Brain microvascular endothelial cell (primary cell): ENCODE measurements at places on chromosomes 1 and 21.

GRCh38 chr1:22133247-22133930 is 9.5 kb downstream of the WNT4 start:
- no peak for DNase-seq

- DNase-seq: no peak
Observed at GRCh38 chr1:58573138-58573537, 3.9 kb downstream of the TACSTD2 start.

DNA sequence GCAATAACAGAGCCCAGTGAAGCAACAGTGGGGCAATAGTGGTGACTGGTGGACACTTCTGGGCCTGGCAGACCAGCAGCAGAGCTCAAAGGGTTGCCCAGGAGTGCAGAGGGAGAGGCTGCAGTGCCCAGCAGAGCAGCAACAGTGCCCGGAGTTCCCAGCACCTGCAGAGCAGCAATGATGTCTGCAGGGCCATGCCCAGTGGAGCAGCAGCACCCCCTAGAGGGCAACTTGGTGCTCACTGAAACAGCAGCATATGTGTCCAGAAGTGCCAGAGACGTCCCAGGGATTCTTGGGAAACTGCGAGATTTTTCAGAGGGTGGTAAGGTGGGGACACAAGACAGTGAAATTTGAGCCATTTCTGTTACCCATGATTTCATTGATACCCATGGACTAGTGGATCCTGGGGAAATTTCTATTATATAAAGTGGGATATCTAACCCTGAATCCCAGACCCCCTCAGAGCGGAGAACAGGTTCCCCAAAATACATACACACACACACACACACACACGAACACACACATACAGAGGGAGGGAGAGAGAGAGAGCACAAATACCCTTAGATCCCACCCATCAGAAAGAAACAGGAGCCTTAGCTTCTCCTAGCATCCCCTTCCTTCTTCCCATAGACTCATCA is 156.9 kb upstream of the GJB5 start:
- peak; percentile 44 for DNase-seq

DNA sequence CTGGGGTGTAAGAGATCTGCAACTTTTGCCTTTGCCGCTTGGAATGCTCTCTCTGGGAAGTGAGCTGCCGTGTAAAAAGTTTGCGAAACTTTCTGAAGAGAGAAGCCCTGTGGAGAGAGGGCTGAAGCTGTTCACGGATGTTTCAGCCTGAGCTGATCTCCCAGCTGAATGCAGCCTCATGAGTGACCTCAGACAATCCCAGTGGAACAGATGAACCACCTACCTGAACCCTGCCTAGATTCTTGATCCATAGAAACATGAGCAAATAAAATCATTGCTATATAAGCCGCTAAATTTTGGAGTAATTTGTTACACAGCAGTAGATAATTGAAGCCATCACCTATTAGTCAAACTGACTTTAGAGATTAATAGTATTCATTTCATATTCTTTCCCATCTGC is 4.4 kb upstream of the ALG6 start:
- no peak for DNase-seq

GRCh38 chr1:220991506-220991905 is 112.3 kb downstream of the HLX start:
- no peak for DNase-seq

GRCh38 chr1:34688006-34688741 is 66.7 kb upstream of the GJB5 start:
- no peak for DNase-seq

- DNase-seq: no peak
Observed at GRCh38 chr1:94560333-94560732, 18.8 kb upstream of the F3 start.

GRCh38 chr1:12197483-12197880 is 30.7 kb downstream of the TNFRSF1B start:
- DNase-seq: no peak

DNA sequence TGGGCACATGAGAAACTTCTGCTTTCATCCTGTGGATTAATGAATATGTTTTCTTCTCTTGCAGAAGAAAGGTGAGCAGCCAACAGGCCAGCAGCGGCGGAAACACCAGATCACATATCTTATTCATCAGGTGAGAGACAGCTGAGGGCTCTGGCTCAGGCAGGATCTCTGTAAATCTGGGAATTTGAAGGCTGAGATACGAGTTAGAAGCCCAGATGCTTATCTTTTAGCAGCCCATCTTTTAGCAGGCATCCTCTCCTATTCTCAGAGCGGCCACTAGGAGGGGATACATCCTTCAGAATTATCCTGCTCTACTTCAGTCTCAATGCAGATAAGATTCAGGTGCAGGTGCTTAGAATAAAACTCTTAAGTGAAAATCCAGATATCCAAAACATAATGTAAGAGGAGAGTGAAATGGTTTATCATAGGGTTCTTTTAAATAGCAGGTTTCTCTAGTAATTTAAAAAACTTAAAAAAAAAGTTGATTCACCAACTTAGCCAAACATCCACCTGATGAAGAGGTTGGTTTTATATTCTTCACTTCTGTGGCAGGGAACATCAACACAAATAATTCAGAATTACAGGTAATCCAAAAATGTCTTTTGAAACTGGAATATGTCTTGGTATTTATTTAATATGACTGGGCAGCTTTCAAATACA is 19.3 kb downstream of the SH2D2A start:
- peak; percentile 47 for DNase-seq

DNA sequence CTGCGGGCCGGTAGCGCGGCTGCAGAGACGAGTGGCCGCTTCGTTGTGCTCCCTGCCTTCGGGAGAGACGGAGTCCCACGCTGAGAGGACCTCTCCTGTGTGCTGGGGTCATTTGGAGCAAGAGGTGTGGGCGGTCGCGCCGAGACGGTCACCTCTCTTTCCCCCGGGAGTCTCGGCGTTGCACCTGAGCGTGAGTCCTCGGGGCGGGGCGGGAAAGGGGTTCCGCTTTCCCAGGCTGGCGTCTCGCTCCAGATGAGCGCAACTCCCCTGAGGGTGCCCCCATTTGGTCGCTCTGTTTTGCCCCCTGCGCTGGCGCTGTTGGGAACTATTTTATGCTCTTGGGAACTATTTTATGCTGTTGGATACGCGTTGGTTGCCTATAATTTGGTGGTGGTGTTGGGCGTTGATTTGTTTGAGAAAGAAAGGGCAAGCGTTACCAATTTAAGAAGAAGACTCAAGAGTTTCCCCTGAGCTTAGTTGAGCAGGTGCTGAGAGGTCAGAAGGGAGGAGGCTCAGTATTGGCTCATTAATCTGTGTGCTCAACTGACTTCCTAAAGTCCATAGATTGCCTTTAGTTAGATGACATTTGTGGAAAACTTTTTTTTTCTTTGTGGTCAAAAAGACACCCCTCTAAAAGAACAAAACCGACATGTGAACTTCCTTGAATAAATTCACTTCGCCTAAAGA is 683 bp downstream of the LRRC8B start:
- DNase-seq: no peak

- no peak for DNase-seq
Observed at GRCh38 chr1:29593601-29594382, 357.5 kb downstream of the PTPRU start.

DNA sequence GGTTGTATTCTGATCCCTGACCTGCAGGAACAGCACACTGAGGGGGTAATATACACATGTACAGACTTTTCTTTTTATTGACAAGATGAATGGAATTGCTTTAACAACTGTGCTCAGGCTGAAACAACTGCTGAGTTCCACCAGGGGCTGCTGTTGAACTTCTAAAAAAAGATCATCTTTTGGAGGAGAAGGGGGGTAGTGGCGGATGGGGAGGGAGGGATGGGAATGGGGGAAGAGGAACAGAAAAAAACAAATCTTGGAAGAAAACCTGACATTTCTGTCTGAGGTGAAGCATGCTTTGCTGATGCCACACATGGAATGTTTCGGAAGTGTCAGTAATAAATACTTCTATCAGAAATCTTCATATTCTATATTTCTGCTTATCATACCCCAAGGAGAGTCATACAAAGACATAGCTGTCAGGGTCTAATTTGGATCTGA is 75.0 kb downstream of the RWDD3 start:
- peak; percentile 14 for DNase-seq

DNA sequence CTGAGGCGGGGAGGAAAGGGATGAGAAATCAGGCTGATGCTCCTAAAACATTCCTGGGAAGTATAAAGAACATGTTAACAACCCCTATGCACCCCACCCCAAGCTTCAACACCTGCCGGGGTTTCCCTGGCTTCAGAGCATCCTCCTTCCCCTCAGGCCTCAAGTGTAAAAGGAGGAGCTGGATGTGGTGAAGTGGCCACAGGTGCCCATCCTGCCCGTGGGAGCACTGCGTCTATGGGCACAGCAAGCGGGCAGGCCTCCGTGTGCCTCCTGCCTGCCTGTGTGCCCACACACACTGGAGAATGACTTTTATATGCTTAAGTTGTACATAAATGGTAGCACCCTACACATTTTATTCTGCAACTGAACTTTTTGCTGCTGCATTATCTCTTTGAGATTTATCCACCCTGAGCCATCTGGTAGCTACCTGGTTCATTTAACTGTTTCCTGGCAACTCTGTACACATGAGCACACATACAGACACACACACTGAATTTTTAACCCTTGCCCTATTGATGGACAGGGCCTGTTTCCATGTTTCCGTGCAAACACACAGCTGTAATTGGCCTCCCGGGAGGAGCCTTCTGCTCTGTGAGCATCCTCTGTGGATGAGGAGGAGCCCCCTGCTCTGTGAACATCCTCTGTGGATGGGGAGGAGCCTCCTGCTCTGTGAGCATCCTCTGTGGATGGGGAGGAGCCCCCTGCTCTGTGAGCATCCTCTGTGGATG is 13.4 kb upstream of the FTCD start:
- no peak for DNase-seq

DNA sequence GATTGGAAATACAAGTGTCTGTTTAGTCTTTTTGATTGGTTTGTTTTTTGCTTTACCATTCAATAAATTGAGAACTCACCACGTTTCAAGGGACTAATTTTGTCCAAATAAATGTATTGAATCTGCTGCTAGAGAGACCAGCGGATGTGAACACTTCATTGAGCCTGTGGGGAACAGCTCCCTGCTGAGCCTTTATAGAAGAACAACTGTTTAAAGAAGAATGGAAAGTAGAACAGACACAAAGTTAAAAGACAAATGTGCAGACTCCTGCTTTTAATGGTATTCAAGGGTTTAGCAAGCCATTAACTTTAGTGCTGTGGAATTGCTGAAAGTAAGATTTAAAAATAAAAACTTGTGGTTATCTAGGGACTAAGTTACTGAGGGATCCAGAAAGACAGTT is 817.7 kb upstream of the B3GALT2 start:
- no peak for DNase-seq

DNA sequence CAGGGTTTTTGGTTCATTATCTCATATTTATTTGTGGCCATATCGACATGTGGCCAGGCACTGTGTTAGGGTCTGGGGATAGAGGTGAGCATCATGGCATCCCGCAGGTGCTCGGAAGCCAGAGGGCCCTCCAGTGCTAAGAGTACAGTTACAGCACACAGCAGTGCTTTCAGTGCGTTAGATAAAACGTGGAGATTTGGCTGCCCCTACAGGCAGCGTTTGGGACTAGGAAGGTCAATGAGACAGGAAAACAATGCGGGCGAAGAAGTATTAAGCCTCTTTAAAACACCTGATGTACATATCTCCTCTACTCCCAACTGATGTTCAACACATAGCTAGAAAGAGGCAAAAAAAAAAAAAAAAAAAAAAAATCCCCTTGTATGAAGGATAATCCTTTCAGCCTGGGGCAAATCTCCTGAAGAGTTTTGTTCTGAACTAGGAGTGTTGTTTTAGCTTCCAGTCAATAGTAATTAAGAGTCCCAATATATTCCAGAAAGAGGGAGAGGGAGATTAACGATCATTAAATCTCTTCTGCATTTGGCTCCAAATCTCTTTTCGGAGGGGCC is 80.1 kb downstream of the CAPZB start:
- DNase-seq: no peak

GRCh38 chr1:29531596-29531995 is 295.3 kb downstream of the PTPRU start:
- DNase-seq: no peak

DNA sequence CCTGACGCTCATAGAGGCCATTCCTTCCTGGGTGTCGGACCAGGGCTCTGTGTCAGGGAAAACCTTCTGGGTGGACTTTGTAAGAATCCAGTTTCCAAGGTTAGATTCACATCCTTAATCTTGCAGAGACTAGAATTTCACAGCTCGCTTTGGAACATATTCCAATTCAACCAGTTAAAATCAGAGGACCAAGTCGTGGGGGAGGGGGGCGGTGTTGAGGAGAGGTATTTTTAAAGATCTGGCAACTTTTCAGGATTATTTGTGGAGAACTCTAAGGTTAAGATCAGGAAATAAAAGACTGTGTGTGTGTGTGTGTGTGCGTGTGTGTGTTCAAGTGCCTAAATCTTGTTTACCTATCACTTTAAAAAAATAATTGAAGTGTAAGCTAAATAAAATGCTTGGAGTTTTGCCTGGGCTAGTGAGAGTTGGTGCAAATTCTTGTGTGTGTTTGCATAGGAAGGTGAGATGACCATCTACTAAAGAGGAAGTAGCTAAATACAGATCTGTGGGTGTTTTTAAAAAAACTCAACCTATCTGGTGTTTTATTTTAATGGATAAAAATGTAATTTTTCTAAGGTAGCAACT is 21.8 kb downstream of the TENT5C start:
- DNase-seq: no peak

DNA sequence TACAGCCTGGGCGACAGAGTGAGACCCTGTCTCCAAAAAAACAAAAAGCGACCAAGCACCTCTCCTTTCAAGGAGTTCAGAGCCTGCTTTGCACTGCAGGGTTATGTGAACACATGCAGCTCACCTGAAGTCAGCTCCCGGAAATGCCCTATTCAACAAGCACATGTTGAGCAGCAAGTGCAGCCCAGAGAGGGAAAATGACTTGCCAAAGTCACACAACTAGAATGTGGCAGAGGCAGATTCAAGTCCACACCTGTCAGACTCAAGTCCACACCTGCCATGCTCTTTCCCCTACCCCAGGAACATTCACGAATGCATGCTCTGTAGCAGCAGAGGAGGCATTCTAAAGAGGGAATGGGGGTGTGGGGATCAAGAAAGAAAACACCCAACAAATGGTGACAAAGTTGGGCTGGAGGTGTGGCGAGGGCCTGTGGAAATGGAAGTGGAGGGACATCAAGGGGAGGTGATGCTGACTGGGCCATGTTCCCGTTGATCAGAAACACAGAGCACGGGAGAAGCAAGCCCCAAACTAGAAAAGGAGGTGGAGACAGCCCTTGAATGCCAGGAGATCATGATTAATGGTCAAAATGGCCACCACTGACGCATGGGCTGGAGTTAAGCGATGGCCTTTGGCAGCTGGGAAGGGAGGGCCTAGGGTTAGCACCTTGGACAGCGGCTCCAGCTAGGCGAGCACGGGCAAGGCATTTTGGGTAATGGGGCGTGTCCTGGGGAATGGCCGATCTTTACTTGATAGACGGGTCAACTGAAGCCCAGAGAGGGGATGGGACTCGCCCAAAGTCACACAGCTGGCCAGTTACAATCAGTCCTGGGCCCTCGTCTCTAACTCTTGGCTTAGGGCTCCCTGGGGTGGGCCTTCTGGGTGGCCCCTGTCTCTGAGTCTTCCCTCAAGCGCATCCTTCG is 21.5 kb downstream of the RAP1GAP start:
- peak; percentile 62 for DNase-seq
